Suprapubic skin (tissue), 4 donors: ENCODE measurements at places on chromosomes 13 and 19.
A peak's percentile ranks its signal among the peaks of the same experiment; 100 is the strongest.

DNA sequence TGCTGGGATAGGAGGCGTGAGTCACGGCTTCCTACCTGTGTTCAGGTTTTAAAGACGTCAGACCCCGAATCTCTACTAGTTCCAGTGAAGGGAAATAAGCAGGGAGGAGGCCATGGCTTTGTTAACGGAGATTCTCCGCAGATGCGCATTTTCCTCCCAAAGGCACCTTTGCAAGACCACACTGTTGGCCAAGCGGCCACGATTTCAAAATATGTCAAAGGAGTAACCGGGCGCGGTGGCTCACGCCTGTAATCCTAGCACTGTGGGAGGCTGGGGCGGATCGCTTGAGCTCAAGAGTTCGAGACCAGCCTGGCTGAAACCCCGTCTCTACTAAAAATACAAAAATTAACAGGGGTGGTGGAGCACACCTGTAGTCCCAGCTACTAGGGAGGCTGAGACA is 21.9 kb downstream of the ZNF763 start:
- H3K27ac ChIP-seq: no peak overlapping the region
- no peaks in the 10 kb centered on the region for H3K36me3 ChIP-seq
- peaks cover 10% of the 10 kb centered on the region for H3K4me1 ChIP-seq

DNA sequence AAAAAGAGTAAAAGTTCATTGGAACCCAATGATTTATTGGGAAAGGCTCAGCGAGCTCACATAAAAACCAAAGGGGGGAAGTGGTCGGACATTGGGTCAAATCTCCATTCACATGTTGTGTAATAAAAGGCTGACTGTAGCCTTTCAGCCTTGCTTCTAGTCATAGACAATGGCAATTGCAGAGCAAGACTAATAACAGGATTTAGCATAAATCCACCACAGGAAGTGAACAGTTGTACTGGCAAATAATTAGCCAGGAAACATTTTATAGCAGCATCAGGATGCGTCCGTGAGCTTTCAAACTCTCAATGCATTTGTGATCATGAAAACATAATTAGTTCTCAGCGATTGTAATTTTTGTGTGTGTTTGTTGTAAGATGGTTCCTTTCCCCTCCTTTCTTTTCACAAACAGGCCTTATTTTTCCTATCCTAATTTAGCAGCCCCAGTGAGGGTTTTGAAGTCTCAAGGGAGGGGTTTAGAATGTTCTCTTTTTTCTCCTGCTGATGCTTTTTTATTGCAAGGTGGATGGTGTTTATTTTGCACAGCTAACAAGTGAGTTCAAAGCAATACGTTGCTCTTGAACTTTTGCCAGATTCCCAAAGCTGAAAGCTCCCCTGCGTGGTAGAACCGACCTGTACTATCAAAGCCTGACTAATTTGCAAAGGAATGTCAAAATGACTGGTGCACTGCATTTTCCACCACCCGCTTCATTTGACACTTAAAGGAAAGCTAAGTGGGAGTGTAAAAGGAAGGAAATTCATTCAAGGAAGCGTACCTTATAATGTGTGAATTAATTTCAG is 105.6 kb downstream of the SPRY2 start:
- H3K4me1 ChIP-seq: no peaks in the 10 kb centered on the region
- no peak overlapping the region for H3K4me3 ChIP-seq
- H3K27ac ChIP-seq: no peak overlapping the region
- H3K27me3 ChIP-seq: no peaks in the 10 kb centered on the region

GRCh38 chr19:48403606-48404005 is 10.1 kb downstream of the GRIN2D start:
- no peak for DNase-seq
- H3K27me3 ChIP-seq: peaks cover 3% of the 10 kb centered on the region
- H3K4me1 ChIP-seq: peaks cover 9% of the 10 kb centered on the region
- no peak overlapping the region for H3K4me3 ChIP-seq
- H3K36me3 ChIP-seq: no peaks in the 10 kb centered on the region

- no peak overlapping the region for H3K27ac ChIP-seq
- no peaks in the 10 kb centered on the region for H3K36me3 ChIP-seq
- no peak overlapping the region for H3K4me3 ChIP-seq
- no peaks in the 10 kb centered on the region for H3K4me1 ChIP-seq
- H3K27me3 ChIP-seq: no peaks in the 10 kb centered on the region
Observed at GRCh38 chr13:107438251-107438650, 777.1 kb downstream of the LIG4 start.

DNA sequence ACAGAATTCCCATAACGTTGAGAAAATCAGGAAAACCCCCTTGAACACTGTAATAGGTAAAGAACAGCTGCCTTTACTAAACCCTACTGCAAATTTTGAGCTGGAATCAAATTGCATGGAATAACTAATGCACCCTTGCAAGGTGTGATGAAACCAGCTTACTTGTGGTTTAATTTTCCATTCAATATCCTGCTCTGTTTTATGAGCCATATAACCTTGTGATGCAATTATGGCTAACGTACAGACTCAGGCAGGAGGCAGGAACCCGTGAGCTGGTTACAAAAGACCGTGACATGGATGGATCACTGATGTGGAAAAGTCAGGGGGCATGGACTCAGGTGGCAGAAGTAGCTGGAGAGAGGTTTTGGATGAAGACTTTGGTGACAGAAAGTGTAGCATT is 438.6 kb downstream of the COG6 start:
- H3K4me3 ChIP-seq: no peak overlapping the region
- DNase-seq: no peak
- no peaks in the 10 kb centered on the region for H3K4me1 ChIP-seq

DNA sequence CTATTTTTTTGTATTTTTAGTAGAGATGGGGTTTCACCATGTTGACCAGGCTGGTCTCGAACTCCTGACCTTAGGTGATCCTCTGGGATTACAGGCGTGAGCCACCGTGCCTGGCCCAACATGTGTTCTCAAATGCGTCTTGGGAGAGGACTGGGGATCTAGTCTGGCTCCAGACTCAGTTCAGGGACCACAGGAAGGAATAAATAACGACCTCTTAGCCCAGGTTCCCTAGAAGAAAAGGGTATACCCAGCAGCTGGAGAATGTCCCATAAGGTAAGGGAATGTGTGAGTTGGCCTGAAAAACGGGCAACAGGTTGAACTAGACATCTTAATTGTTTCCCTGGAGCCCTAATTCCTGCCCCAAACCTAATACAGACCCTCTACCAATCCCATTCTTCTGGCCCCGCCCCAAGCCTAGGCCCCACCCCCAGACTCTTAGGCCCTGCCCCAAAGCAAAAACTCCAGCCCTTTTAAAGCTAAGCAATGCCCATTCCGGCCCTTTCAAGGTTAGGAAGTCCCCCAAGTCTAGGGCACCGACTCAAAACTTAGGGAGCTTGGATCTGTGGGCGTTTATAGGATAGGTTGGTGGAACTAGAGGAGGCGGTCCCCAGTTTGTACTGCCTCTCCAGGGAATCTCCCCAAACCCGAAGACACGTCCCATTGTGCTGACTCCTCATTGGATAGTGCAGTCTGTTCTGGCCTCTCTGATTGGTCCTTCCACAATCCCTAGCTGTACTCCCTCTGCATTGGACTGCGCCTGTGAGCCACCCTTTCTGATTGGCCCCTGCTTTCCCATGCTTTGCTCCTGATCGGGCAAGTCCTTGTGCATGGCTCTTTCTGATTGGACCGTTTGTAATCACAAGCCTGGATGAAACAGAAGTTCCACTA is 5.4 kb upstream of the LRFN1 start:
- no peak for DNase-seq
- no peaks in the 10 kb centered on the region for H3K36me3 ChIP-seq
- H3K27ac ChIP-seq: no peak overlapping the region

DNA sequence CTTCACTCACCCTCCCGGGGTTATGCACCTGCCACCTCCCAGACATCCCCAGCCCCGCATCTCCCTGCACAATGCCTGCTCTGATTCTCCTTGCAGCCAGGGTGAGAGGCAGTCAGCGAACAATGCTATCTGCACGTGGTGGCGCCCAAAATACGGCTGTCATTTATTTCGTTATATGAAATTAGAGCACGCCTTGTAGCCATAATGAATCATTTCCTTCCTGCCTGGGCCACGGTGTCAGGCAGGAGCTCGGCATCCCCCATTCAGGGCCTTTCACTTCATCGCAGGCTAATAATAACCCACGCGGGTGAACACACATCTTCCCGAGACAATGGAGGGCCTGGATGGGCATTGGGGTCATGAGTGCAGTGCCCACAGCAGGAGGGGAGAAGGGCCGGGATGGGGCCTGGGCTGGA is 143.8 kb upstream of the ZNF507 start:
- no peak overlapping the region for H3K4me3 ChIP-seq
- no peak overlapping the region for H3K27ac ChIP-seq
- no peaks in the 10 kb centered on the region for H3K36me3 ChIP-seq
- H3K4me1 ChIP-seq: no peaks in the 10 kb centered on the region

- peak; percentile 32 for DNase-seq
- peaks cover 19% of the 10 kb centered on the region for H3K4me1 ChIP-seq
- H3K27ac ChIP-seq: no peak overlapping the region
- H3K27me3 ChIP-seq: peaks cover 27% of the 10 kb centered on the region
- no peak overlapping the region for H3K4me3 ChIP-seq
Observed at GRCh38 chr19:29840066-29840950, 28.5 kb downstream of the CCNE1 start.

GRCh38 chr19:2076526-2076944 is 19.6 kb downstream of the MOB3A start:
- H3K36me3 ChIP-seq: peaks cover 78% of the 10 kb centered on the region
- H3K27ac ChIP-seq: no peak overlapping the region
- no peak for DNase-seq
- no peaks in the 10 kb centered on the region for H3K27me3 ChIP-seq
- H3K4me1 ChIP-seq: peaks cover 16% of the 10 kb centered on the region
- no peak overlapping the region for H3K4me3 ChIP-seq

DNA sequence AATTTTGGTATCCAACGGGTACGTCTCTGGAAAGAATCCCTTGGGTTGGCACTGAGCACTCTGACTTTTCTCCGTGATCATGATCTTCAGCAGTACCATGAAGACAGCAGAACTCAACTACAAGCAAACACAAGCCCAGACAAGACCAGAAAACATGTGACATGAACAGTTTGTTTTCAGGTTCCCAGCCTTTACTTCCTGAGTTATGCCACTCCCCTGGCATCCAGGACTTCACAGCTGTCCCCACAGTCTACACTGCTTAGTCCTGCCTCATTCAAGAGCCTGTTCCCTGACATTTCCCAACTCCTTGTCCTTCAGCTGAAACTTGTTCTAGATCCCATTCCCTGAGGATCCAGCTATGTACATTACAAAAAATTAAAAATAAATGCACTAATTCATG is 4.9 kb upstream of the N4BP2L1 start:
- peaks cover 3% of the 10 kb centered on the region for H3K36me3 ChIP-seq
- no peak overlapping the region for H3K27ac ChIP-seq
- H3K4me3 ChIP-seq: no peak overlapping the region
- H3K27me3 ChIP-seq: no peaks in the 10 kb centered on the region
- DNase-seq: no peak
- H3K4me1 ChIP-seq: peaks cover 16% of the 10 kb centered on the region

- H3K4me3 ChIP-seq: no peak overlapping the region
- peaks cover 43% of the 10 kb centered on the region for H3K4me1 ChIP-seq
- H3K27me3 ChIP-seq: no peaks in the 10 kb centered on the region
- DNase-seq: no peak
Observed at GRCh38 chr13:48505597-48506091, 27.2 kb downstream of the RCBTB2 start.

GRCh38 chr13:113990321-113990837 is 16.5 kb upstream of the C13orf46 start:
- H3K27me3 ChIP-seq: no peaks in the 10 kb centered on the region
- no peaks in the 10 kb centered on the region for H3K4me1 ChIP-seq
- H3K27ac ChIP-seq: no peak overlapping the region
- peaks cover 35% of the 10 kb centered on the region for H3K36me3 ChIP-seq
- no peak overlapping the region for H3K4me3 ChIP-seq

GRCh38 chr13:90640976-90641375 is 706.5 kb upstream of the MIR17HG start:
- H3K36me3 ChIP-seq: no peaks in the 10 kb centered on the region
- no peak for DNase-seq
- no peak overlapping the region for H3K4me3 ChIP-seq

DNA sequence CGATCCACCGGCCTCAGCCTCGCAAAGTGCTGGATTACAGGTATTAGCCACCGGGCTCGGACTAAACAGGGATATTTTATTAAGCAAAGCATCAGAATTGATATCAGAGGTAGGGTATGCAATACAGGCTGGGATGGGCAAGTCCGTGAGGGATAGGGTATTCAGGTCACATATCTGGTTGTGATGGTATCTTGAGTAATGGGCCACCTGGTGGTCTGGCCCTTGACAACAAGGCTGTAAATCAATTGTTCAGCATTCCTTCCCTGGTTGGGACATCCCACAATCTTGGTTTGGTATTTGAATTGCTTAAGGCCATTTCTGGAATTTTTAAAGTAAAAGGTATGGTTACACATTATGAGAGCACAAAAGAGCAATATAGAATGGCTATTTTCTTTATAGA is 1588.0 kb downstream of the SLITRK1 start:
- no peak overlapping the region for H3K4me3 ChIP-seq
- no peak for DNase-seq
- H3K4me1 ChIP-seq: no peaks in the 10 kb centered on the region
- H3K27ac ChIP-seq: no peak overlapping the region

GRCh38 chr13:110989331-110989730 is 74.5 kb upstream of the ANKRD10 start:
- no peak for DNase-seq
- H3K27me3 ChIP-seq: peaks cover 5% of the 10 kb centered on the region
- H3K4me1 ChIP-seq: no peaks in the 10 kb centered on the region
- no peak overlapping the region for H3K4me3 ChIP-seq

- no peak overlapping the region for H3K27ac ChIP-seq
- H3K27me3 ChIP-seq: peaks cover 19% of the 10 kb centered on the region
- H3K4me3 ChIP-seq: no peak overlapping the region
- no peaks in the 10 kb centered on the region for H3K36me3 ChIP-seq
Observed at GRCh38 chr19:17883627-17884410, 12.1 kb downstream of the SLC5A5 start.

GRCh38 chr13:33739254-33739653 is 78.7 kb upstream of the RFC3 start:
- H3K4me1 ChIP-seq: no peaks in the 10 kb centered on the region
- no peak for DNase-seq
- no peak overlapping the region for H3K27ac ChIP-seq
- H3K27me3 ChIP-seq: no peaks in the 10 kb centered on the region
- H3K36me3 ChIP-seq: no peaks in the 10 kb centered on the region

- H3K27me3 ChIP-seq: no peaks in the 10 kb centered on the region
- no peaks in the 10 kb centered on the region for H3K36me3 ChIP-seq
- peak overlapping the region; percentile 47 for H3K27ac ChIP-seq
- peaks cover 68% of the 10 kb centered on the region for H3K4me1 ChIP-seq
Observed at GRCh38 chr13:46605076-46605824, 52.3 kb downstream of the LRCH1 start.

GRCh38 chr13:56893843-56894242 is 246.9 kb upstream of the PRR20A start:
- no peak for DNase-seq
- H3K4me1 ChIP-seq: no peaks in the 10 kb centered on the region
- no peaks in the 10 kb centered on the region for H3K36me3 ChIP-seq
- H3K4me3 ChIP-seq: no peak overlapping the region
- no peaks in the 10 kb centered on the region for H3K27me3 ChIP-seq

GRCh38 chr13:113166681-113167080 is 8.2 kb downstream of the PROZ start:
- peaks cover 17% of the 10 kb centered on the region for H3K36me3 ChIP-seq
- no peak overlapping the region for H3K27ac ChIP-seq
- no peak for DNase-seq
- peaks cover 16% of the 10 kb centered on the region for H3K27me3 ChIP-seq
- H3K4me1 ChIP-seq: no peaks in the 10 kb centered on the region
- no peak overlapping the region for H3K4me3 ChIP-seq

- no peaks in the 10 kb centered on the region for H3K27me3 ChIP-seq
- no peak overlapping the region for H3K27ac ChIP-seq
- DNase-seq: no peak
- H3K4me3 ChIP-seq: no peak overlapping the region
Observed at GRCh38 chr19:2625434-2625833, 77.1 kb downstream of the GNG7 start.
